ENCODE measurements at places on chromosomes 12 and 14. TPM values are rescaled to one million over a fixed set of nuclear protein-coding genes. Genes with fewer than 3 reads are reported as not detected.

Gene CMA1
- not detected for total RNA-seq

Gene NEDD8
- 220 TPM for total RNA-seq

Gene C12orf50
- total RNA-seq: not detected

Gene NOXRED1
- total RNA-seq: 0.30 TPM

Gene NOVA1
- 0.19 TPM for total RNA-seq

Gene LIN7A
- not detected for total RNA-seq

Gene ARHGAP9
- 133 TPM for total RNA-seq

Gene SERPINA12
- not detected for total RNA-seq

Gene BCL2L2
- total RNA-seq: 0.99 TPM

Gene PTHLH
- 0.19 TPM for total RNA-seq

Gene ZFHX2
- 1.3 TPM for total RNA-seq

Gene SMCO2
- total RNA-seq: not detected

Gene NID2
- not detected for total RNA-seq

Gene YARS2
- 37.4 TPM for total RNA-seq

Gene STYK1
- total RNA-seq: 1.2 TPM

Gene KRT75
- total RNA-seq: not detected

Gene RAD9B
- 0.95 TPM for total RNA-seq

Gene CORO1C
- 78.7 TPM for total RNA-seq

Gene FGF6
- not detected for total RNA-seq

Gene PLCZ1
- total RNA-seq: not detected

Gene RD3L
- total RNA-seq: not detected

Gene MMP14
- 1.8 TPM for total RNA-seq

Gene CYP27B1
- total RNA-seq: 11.4 TPM

Gene KLHL33
- total RNA-seq: 0.06 TPM

Gene REM2
- total RNA-seq: not detected

Gene KRT77
- not detected for total RNA-seq

Gene GPRC5A
- not detected for total RNA-seq

Gene TNFAIP2
- total RNA-seq: 0.82 TPM

Gene DPY19L2
- 8.7 TPM for total RNA-seq

Gene RTL1
- not detected for total RNA-seq

Gene IKBIP
- 33.6 TPM for total RNA-seq

Gene GTF2A1
- 48.1 TPM for total RNA-seq

Gene DDIT3
- 9.8 TPM for total RNA-seq

Gene JAG2
- total RNA-seq: 1.3 TPM

Data from activated CD8-positive, alpha-beta memory T cell treated with anti-CD3 and anti-CD28 coated beads for 36 hours (primary cell).